ENCODE measurements at places on chromosomes 16 and 17.

- H3K27me3 ChIP-seq = no peaks in the 10 kb centered on the region
- H3K36me3 ChIP-seq = no peaks in the 10 kb centered on the region
- DNase-seq = no peak
- H3K27ac ChIP-seq = peak overlapping the region; percentile 91
These were observed 628 bp upstream of the ZNF18 start for GRCh38 chr17:11997972-11998233.

DNA sequence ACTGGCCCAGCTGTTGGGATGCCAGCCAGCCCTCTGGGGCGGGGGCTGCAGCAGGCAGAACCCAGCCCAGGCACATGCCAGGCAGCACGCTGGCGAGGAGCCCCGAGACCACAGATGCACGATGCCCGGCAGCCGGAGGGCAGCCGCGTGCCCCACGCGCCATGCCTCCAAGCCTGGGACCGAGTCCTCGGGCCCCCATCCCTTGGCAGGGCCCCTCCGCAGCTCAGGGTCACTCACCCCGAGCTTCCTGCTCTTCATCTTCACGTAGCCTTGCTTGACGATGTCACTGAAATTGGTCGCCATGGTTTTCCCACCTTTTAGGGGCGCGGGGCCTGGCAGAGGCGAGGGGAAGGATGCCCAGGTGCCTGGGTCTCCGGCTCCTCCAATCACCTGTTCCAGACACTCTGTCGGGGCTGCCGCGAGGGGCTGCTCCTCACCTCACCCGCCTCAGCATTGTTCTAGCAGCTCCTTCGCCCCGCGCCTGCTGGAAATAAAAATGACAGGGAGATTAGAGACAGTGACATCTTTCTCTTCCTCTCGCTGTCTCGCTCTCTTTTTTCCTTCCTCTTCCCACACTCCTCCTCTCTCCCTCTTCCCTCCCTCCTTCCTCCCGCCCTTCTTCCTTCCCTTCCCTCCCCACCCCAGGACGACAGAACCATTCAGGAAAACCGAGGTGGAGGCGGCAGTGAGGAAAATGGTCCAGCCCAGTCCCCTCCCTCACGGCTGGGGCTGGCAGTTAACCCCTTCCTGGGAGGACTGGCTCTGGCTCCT, 6.9 kb downstream of the DOK4 start:
- H3K4me1 ChIP-seq = peaks cover 6% of the 10 kb centered on the region
- H3K27ac ChIP-seq = no peak overlapping the region
- peak; percentile 88 for DNase-seq
- peak overlapping the region; percentile 77 for H3K4me3 ChIP-seq
- peaks cover 3% of the 10 kb centered on the region for H3K36me3 ChIP-seq

DNA sequence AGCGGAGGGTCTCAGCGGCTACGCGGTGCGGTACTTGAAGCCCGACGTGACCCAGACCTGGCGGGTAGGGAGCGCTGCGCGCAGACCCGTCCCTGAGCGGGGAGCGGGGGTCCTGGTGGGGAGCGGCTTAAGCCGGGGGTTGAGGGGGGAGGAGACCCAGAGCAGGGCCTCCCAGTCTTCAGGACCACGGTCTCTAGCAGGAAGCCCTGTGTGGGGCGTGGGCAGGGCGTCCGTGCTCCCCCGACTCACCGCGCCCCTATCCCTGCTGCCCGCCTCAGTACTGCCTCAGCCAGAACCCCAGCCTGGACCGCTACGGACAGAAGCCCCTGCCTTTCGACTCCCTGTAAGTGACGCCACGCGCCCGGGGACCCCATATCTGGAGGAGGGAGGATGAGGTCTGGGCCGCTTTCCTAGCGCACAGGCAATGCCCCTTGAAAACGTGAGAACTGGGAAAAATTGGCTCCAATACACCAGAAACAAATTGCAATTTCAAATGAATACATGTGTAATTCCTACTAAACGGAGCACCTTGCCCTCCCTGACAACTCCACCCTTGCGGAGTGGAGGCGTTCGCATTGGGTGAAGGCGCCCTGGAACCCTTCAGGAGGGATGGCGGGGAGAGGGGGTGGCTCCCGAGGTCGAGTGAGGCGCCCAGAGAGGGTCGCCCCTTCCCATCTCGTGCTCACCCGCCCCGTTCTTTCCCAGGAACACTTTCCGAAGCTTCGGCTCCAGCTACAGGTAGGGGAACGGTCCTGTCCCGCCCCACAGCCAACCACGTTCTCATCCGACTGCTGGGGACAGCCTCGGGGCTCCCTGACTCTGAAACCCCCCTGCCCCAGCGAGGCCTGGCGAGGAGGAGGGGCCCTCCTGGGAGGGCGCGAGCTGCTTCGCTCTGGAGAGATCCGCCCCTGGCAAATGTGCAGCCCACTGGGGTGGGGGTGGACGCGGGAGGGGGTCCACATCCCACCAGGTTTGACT, 14.6 kb upstream of the CNGB1 start:
- no peak overlapping the region for H3K27ac ChIP-seq
- H3K4me1 ChIP-seq = peaks cover 4% of the 10 kb centered on the region
- DNase-seq = peak; percentile 75
- no peaks in the 10 kb centered on the region for H3K36me3 ChIP-seq
- H3K27me3 ChIP-seq = peaks cover 33% of the 10 kb centered on the region

GRCh38 chr17:3928406-3928805, 12.1 kb upstream of the P2RX1 start:
- H3K27me3 ChIP-seq = no peaks in the 10 kb centered on the region
- H3K36me3 ChIP-seq = no peaks in the 10 kb centered on the region

- H3K27me3 ChIP-seq = peaks cover 64% of the 10 kb centered on the region
- no peaks in the 10 kb centered on the region for H3K4me1 ChIP-seq
- H3K27ac ChIP-seq = no peak overlapping the region
- no peaks in the 10 kb centered on the region for H3K36me3 ChIP-seq
- H3K4me3 ChIP-seq = peak overlapping the region; percentile 77
These were observed 921.9 kb upstream of the EEF2KMT start for GRCh38 chr16:6019490-6019991.

GRCh38 chr16:566475-567372, at the start of gene NHLRC4:
NHLRC4 (plus strand) TSS chr16:567005; CDS start chr16:568048, 1,043 bp downstream.
- peak; percentile 91 for DNase-seq
- no peak within 1 kb of the TSS for H3K27ac ChIP-seq
- peaks cover 10% of the 10 kb centered on the region for H3K27me3 ChIP-seq
- peaks cover 7% of the 10 kb centered on the region for H3K4me1 ChIP-seq
- peaks cover under 1% of the 10 kb centered on the region for H3K36me3 ChIP-seq

- DNase-seq = no peak
- H3K27me3 ChIP-seq = no peaks in the 10 kb centered on the region
- no peaks in the 10 kb centered on the region for H3K36me3 ChIP-seq
These were observed 133.8 kb upstream of the FAM20A start for GRCh38 chr17:68734931-68735330.

GRCh38 chr17:17859909-17860765, 23.4 kb upstream of the SREBF1 start:
- H3K27ac ChIP-seq = no peak overlapping the region
- H3K36me3 ChIP-seq = no peaks in the 10 kb centered on the region
- peak; percentile 93 for DNase-seq

- no peaks in the 10 kb centered on the region for H3K27me3 ChIP-seq
- DNase-seq = no peak
- no peaks in the 10 kb centered on the region for H3K36me3 ChIP-seq
- no peaks in the 10 kb centered on the region for H3K4me1 ChIP-seq
- no peak overlapping the region for H3K27ac ChIP-seq
These were observed 10.8 kb upstream of the RIPOR1 start for GRCh38 chr16:67517661-67518423.

GRCh38 chr17:66429680-66430079, 127.3 kb downstream of the PRKCA start:
- H3K4me1 ChIP-seq = no peaks in the 10 kb centered on the region
- no peaks in the 10 kb centered on the region for H3K27me3 ChIP-seq
- DNase-seq = no peak
- no peak overlapping the region for H3K27ac ChIP-seq

GRCh38 chr16:89739383-89739782, 18.0 kb downstream of the ZNF276 start:
- peaks cover 97% of the 10 kb centered on the region for H3K36me3 ChIP-seq
- H3K27ac ChIP-seq = no peak overlapping the region
- no peaks in the 10 kb centered on the region for H3K4me1 ChIP-seq
- no peak for DNase-seq
- no peak overlapping the region for H3K4me3 ChIP-seq

DNA sequence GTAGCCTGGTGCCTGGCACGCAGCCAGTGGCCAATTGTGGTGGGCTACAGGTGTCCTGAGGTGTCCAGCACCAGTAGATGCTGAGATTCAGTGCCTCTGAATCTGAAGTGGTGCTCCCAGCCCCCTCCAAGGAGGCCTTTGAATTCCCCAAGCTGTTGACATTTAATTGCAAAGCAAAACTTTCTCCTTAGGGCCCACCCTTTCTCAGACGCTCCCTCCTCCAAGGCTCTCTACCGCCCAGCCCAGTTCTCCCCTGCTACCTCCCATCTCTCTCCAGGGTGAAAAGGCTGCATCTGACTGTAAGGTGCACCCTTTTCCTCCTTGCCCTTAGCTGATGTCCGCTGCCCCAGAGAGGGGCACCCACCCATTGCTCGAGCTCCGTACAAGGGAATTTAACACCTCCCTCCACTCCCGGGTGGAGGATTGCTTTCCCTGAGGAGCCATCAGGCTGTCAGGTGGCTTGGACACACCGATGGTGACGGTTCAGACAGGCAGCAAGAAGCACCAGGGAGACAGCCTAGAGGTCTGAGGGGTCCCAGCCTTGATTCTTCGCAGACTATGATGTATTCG, 1.7 kb downstream of the BEAN1 start:
- H3K4me1 ChIP-seq = peaks cover 19% of the 10 kb centered on the region
- peaks cover 74% of the 10 kb centered on the region for H3K27me3 ChIP-seq
- DNase-seq = peak; percentile 59

- no peak overlapping the region for H3K27ac ChIP-seq
- no peaks in the 10 kb centered on the region for H3K27me3 ChIP-seq
- no peak overlapping the region for H3K4me3 ChIP-seq
- no peaks in the 10 kb centered on the region for H3K4me1 ChIP-seq
- no peak for DNase-seq
These were observed 17.8 kb upstream of the CLEC3A start for GRCh38 chr16:78004517-78004916.

All from endodermal cell (in vitro differentiated cells).